ENCODE measurements at places on chromosomes 11 and 22. TPM values are rescaled to one million over a fixed set of nuclear protein-coding genes. Genes with fewer than 3 reads are reported as not detected.

The SCGB1D2 gene
- total RNA-seq, result not detected

The SLC22A12 gene
- not detected for total RNA-seq

The TMEM258 gene
- total RNA-seq, result 152 TPM

The ADAMTS8 gene
- total RNA-seq, result 5.3 TPM

The VEGFB gene
- 54.0 TPM for total RNA-seq

The RASGRP2 gene
- total RNA-seq, result 19.8 TPM

The GNAZ gene
- total RNA-seq, result 3.0 TPM
